ENCODE measurements at places on chromosomes 16 and 17.

DNA sequence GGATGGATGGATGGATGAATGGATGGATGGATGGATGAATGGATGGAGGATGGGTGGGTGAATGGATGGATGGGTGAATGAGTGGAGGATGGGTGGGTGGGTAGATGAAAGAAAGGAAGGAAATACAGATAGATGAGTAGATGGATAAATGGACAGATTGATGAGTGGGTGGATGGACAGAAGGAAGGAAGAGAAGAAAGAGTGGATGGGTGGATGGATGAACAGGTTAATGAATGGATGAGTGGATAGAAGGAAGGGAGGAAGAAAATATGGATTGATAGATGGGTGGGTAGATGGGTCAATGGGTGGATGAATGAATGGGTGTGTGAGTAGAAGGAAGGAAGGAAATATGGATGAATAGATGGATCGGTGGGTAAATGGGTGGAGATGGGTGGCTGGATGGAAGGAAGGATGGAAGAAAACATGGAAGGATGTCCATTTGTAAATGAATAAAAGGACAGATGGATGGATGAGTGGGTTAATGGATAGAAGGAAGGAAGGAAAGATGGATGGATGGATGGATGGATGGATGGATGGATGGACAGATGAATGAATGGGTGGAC is 97.3 kb upstream of the TNRC6C start:
- DNase-seq: no peak

DNA sequence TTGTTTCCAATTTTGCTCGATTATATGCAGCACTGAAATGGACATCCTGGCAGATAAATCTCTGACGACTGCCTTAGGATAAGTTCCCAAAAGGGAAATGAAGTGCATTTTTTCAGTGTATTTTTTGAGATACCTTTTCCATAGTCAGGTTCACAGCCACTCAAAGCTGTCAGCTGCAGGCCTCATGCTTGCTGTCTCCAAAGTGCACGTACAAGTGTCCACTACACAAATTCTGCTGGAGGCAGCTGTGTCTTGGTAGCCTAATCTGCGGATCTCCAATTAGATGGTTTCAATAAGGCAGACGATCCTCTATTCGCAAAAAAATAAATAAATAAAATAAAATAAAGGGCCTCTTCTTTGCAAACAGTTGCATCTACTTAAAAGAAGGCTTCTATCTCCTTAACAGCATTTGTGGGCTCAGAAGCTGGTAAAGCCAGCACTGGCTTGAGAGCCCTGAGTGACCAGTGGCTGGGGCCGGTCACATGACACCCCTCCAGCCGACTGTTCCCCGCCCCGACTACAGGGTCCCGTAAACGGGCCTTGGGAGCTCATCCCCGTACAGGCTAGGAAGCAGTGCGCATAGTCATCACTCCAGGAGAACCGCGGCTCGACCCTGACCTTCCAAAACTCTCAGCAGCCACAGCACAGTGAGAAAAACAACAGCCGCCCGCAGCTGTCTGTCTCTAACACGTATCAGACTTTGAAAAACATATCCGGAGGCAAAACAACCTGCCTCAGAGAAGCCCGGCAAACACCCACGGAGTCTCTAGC is 18.8 kb downstream of the RPH3AL start:
- peak; percentile 96 for DNase-seq

- no peak for DNase-seq
Measured at GRCh38 chr16:64996641-64997040, 125.2 kb downstream of the CDH11 start.

DNA sequence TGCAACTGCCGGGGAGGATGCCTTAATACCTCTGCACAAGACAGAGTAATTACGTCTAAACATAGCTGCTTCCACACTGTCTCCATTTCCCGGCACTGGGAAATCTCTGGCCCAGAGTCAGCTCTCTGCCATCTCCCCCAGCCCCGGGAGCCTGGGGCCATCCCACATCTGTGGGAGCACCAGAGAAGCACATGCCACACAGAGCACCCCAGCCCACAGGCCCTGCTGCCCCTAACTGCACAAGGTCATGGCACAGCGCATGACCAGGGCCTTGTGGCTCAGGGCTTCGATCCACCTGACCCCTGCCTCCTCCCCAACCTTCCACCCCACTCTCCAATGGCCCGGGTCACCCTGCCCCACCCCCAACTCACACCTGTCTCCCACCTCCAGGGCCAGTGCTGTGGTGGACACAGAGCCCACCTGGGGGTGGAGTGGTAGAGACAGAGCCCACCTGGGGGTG is 36.6 kb upstream of the RBFOX3 start:
- DNase-seq: no peak

DNA sequence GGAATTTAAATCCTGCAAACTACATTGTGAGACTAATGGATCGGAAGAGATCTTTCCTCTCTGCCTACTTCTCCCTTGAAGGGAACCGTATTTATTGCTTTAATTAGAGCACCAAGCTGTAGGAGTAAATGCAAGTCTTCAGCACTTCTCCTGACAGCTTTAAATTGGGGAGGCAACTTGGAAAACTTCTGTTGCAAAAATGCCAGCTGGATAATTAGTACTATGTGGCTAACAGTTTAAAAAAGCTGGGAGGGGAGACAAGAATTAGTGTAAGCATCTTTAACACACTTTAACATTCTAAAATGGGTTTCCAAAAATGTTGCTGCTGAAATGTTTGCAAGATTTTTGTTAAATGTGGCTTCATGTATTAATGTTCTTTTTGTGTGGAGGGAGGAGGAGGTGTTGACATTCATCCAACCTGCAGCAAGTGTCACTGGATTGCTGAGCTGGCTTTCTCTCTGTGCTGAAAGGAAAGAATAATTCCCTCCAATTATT is 108.5 kb downstream of the PCTP start:
- no peak for DNase-seq

GRCh38 chr17:57669671-57670529 is 75.2 kb downstream of the CCDC182 start:
- peak; percentile 5 for DNase-seq

DNA sequence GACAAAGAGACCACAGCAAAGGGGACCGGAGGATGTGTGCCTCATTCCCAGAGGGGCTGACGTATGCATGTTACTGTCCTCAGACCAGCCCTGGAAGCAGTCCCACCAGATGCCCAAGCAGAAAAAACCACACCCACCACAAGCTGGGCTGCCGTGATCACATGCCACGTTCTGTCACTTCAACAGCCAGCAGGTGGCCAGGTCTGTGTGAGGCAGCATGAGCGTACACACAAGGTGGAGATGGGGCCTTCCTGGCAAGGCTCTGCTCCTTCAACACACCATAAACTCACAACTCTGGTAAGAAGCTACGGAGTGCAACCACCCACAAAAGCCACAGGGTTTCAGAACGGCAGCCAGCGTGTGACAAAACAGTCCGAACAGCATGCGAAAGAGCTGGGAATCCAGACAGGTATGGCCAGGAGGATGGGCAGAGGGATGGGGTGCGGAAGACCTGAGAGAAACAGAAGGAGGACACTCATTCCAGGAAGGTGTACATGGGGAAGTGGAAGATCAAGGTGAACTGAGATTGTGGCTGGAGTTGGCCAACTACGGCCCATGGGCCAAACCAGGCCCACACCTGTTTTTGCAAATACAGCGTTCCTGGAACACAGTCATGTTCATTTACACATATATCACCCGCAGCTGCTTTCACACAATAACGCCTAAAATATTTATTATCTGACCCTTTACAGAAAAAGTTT is 27.9 kb downstream of the MBTPS1 start:
- DNase-seq: no peak

GRCh38 chr16:54932021-54932660 is 1.5 kb downstream of the IRX5 start:
- peak; percentile 29 for DNase-seq

DNA sequence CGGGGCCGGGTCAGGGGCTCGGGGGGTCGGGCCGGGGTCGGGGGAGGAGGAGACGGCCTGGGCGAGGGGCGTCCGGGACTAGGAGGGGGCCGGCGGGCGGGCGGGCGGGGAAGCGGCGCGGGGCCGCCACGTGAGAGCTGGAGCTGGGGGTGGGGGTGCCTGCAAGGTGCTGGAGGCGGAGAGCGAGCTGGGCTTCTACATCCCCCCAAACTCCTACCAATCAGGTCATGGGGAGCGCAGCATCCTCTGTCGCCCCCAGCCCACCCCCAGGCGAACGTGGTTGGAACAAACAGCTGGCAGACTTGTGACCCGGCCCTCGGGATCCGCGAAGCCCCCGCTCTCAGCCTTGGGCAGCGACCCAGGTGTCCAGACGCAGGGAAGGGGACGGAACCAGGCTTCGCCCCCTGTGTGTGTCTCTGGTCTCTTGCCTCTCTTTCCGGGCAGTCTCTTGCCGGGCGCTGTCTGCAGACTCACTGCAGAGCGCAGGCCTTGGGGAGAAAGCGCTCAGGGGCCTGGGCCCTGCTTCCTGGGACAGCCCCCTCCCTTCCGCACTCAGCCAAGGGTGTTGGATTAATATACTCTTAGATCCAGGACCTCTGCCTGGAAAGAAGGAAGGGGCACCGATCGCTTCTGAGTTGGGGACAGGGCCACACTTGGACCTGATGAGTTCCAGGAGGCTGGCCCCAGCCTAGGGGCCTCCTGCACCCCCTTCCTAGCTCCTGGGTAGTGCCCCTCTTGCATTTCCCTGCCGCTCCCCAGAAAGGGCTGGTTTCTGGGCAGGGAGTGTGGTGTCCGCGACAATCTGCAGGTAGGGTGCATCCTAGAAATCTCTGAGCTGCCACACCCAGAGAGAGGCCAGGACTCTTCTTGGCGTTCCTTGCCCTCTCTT is 722 bp downstream of the RASL10B start:
- DNase-seq: no peak

GRCh38 chr17:30530346-30531025 is 53.3 kb downstream of the GOSR1 start:
- DNase-seq: no peak

GRCh38 chr17:28878158-28878910 is 19.2 kb downstream of the FLOT2 start:
- no peak for DNase-seq

Measured in ovary (tissue), 10 donors.